Stimulated activated CD8-positive, alpha-beta memory T cell treated with anti-CD3 and anti-CD28 coated beads, Interleukin-7, amount 100 ng/mL, for 48 hours (primary cell): ENCODE measurements at places on chromosomes 12 and 14.

DNA sequence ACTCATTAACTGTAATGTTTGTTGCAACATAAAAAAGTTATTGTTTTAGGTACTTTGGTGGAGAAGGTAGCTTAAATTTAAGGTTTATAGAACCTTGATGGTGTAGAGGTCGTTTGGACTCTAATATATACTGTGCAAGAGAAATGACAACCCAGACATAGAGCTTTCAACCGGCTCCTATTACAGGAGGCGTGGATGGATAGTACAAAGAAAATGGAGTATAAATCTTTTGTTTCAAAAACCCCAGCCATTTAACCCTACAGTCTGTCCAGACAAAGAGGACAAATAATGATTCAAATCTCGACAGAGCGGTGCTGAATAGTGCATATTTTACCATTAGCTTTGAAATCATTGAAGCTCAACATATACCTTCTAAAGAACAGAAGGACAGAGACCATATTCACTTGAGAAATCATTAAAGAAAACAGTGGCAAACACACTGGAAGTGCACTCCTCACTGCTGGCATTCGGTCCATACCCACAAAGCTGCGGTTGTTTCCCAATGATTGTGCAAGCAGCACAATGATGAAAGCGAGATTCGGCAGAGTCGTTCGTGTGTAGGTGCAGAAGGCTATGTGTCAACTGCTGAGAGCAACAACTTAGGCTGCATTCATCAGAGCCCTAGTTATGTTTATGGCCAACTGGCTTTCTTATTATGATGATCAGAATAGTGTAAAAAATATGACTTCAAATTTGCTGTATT is 688.6 kb downstream of the NOVA1 start:
- no peak for DNase-seq

DNA sequence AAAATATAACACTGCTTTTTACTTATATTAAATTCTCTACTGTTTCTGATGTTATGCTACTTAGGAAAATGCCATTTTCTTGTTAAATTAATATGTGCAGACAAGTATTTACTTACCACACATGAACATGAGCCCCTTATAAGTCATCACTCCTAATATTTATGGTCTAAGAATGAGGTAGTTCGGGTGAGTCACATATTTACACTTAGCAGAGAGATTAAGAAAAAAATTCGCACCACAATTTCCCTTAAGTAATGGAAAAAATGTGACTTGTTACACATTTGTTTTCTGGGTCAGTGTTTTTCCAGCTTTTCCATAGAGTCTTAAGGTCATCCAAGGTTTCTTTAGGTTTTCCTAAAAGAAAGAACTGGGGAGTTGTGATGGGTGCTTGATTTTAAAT is 68.3 kb downstream of the RERG start:
- DNase-seq, result no peak

DNA sequence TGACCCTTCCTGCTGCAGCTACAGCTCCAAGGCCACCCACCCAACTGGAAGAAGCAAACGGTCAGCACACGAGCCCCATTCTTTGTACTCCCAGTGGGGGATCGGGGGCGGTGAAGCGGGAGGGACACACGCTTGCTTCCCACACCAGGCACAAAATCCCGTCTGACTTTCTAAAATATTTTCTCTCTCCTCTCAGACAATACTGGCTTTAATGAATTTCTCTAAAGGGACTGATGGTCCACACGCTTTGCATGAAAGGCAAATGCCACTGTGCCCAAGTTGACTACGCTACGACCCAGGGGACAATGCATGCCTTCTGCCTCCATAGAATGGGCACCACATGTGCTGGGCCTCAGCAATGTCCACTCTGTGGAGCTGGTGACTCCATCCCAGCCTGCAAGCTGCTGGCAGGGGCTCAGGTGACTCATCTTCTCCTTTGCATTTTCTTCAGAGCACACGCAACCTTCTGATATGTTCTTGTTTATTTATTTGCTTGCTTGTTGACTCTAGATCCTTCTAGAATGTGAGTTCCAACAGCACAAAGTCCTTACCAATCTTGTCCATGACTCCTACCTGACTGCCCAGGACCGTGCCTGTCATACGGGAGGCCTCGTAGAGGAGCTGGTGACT is 15.6 kb downstream of the SYNE3 start:
- DNase-seq, result no peak

DNA sequence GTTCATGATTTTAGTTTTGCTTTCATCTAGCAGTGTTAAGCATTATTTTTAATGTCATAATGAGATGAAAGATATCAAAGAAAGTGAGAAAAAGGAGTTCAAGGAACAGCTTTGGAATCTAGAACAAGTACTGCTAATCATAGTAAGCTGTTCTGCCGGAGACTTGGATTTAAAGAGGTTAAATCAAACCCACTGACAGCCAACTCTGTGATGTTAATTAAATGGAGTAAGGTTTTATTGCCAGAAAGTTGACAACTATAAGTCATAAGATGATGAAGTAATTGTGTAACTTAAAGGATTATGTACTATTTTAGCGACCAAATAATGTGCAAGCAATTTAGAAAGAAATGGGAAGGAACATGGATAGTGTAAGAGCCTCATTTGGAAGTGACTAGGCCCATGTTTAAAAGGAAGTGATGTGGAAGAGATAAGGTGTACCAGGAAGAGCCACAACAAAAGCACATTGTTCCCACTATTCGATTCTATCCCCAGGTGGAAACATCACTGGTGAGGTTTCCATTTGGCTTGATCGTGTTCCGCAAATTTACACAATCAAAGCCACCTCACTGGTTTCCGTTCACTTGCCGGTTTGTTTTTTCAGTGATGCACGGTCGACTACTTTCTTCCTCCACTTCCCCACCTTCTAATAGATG is 388.5 kb downstream of the PAWR start:
- DNase-seq, result no peak

DNA sequence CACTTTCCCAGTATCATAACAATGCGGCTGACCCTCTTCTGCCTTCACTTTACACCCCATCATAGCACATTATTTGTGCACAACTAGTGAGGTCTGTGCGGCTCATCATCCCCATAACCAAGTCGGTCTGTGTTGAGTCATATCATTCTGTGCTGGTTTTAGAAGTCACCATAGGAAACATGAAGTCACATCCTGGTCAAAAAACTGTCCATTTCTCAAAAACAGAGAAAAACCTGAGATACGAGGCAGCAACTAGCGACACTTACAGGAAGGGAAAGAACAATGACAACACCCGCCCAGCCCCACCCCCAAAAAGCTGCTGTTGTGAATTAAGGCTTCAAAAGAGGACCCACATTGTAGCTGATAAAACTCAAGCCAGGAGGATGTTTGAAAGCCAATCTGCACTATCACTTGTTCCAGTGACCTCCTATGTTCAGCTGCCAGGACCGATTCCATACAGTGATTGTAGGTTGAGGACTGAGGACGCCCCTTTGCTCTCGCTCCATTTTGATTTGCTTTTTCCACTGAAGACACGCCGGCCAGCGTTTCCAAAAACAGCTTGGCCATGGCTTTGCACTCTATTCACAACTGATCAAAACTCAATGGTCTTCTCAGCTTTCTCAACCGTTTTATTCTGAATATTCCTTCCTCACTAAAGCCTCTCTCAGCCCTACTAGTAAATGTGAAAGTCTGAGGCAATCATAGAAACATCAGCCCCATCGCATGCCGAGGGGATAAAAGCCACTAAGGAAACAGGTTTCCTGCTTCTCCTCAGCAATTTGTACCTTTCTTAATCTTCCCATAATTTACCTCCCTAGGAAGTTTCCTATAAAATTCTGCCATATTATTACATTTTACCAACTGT is 87.5 kb downstream of the DUSP16 start:
- no peak for DNase-seq

- no peak for DNase-seq
Observed at GRCh38 chr12:132071040-132071810, 72.9 kb downstream of the DDX51 start.

- no peak for DNase-seq
Observed at GRCh38 chr12:75699728-75700496, 188.5 kb upstream of the KRR1 start.

- DNase-seq, result no peak
Observed at GRCh38 chr12:91896286-91897024, 249.2 kb downstream of the BTG1 start.

GRCh38 chr12:122099856-122100255 is 21.3 kb downstream of the MLXIP start:
- no peak for DNase-seq

- no peak for DNase-seq
Observed at GRCh38 chr12:25264862-25265261, 14.1 kb upstream of the KRAS start.

- no peak for DNase-seq
Observed at GRCh38 chr14:59534361-59534987, 42.1 kb downstream of the CCDC175 start.
